LHCN-M2 (cell line): ENCODE measurements at places on chromosomes 7 and 10.

GRCh38 chr7:18534481-18534880 is 38.9 kb downstream of the HDAC9 start:
- no peak for DNase-seq

DNA sequence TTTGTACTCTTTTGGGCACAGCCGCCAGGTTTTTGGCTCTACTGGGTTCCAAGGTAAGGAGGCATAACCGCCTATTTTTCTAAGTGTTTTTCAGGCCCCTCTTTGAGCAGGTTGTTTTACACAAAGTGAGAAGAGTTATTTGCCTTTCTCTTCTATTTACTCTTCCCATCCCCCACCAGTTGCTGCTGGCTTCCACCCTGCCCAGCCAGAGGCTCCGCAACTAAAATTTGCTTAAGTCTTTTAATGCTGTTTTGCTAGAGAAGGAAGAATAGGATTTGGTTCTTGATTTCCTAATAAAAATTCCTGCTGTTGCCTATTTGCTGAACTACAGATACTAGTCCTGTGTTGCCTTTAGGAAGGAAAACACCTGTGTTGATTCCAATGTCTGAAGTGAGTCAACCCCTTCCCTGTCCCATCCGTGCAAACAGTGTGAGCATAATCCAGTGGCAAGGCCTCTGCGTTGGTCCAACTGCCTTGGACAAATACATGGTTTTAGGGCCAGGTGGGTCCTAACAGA is 1.9 kb downstream of the PLA2G12B start:
- DNase-seq: no peak

DNA sequence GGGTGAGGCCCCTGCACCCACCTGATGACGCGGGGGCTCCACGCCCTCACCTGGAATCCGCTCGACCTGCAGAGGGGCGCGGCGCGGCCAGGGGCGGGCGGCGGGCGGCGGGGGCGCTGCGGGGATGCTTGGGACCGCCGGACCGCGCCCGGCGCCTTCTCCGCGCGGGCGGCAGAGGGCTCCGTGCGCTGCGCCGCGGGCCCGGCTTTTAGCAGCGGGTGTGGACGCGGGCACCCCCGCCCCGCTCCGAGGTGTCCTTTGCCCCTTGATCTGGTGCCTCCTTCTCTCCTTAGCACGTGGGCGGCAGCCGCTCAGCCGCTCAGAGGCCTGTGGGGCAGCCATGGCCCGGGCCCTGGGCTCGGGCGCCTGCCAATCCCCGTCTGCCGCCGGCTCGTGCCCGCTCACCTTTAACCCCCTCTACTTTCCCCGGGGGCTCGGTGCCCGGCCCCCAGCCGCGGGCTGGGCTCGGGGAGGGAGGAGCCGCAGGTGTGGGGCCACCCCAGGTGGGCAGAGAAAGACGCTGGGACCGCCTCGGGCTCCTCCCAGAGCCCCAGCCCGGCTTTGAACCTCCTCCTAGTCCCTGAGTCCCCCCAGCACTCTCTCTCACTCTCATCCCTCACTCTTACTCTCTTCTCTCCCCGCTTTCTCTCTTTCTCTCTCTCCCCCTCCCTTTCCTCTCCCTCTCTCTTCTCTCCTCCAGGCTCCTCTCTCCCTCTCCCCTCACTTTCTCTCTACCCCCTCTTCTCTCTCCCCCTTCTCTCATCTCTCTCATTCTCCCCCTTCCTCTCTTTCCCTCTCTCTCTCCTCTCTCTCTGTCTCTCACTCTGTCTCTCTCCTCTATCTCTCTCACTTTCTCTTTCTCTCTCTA is 19.7 kb upstream of the VPS37D start:
- no peak for DNase-seq

- no peak for DNase-seq
Measured at GRCh38 chr10:18949391-18949790, 99.2 kb upstream of the MALRD1 start.

DNA sequence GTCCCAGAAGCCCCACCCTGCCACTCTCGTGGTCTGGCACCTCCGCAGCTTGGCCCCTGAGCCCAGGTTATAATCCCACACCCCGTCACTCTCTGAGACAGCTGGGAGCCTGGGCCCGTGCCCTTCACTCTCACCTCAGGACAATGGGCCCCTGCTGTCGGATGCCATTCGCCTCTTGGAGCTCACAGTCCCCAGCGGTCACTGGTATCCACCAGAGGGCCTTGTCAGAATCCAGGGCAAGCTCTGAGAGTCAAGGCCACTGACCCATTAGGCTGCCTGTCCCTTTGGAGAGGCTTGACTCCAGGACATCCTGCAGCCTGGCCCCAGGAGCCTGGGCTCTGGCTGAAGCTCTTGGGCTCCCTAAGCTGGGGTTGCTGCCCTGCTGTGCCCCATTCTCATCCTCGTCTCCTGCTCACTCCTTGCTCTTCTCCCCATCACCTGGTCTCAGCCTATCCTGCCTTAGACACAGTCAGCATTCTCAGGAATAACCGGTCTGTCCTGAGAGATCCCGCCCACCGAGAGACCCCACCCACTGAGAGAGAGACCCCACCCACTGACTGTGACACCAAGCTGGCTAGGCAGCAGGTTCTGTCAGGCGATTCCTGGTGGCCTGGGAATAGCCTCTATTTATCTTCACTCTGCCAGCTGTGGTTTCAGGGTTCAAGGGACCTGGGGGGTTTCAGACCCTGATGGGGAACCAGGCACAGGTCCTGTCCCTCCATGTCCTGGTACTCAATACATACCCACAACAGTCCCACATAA is 27.7 kb downstream of the CPXM2 start:
- DNase-seq: no peak

DNA sequence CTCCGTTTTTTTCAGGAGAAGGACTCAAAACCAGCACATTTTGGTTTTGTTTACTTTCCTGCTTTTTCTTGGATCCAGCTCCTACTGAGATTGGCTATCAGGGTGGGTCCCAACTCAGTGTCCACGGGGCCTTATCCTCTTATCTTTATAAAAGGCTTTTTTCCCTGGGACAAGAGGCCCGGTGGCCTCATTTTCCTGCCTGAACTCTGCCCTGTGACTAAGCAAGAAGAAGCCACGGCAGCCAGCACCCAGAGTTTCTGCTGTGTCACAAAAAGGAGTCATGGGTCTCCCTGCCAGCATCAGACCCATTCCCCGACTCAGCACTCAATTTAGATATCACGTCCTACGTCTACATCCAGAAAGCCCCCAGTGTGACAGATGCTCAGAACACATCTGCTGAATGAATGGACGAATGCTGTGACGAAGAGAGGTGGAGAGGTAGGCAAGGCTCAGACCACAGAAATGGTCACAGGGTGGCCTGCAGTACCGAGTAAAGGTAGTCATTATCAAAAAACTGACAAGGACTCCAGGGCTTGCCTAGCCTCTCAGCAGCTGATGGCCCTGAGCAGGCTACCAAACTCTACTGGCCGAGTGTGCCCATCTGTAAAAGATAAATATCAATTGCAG is 16.7 kb downstream of the DLG5 start:
- no peak for DNase-seq

GRCh38 chr10:113991091-113991860 is 52.4 kb upstream of the ADRB1 start:
- DNase-seq: no peak
